ENCODE measurements at places on chromosomes 4 and X.

GRCh38 chr4:169765835-169766234, 8.1 kb upstream of the HPF1 start:
- no peak for DNase-seq

DNA sequence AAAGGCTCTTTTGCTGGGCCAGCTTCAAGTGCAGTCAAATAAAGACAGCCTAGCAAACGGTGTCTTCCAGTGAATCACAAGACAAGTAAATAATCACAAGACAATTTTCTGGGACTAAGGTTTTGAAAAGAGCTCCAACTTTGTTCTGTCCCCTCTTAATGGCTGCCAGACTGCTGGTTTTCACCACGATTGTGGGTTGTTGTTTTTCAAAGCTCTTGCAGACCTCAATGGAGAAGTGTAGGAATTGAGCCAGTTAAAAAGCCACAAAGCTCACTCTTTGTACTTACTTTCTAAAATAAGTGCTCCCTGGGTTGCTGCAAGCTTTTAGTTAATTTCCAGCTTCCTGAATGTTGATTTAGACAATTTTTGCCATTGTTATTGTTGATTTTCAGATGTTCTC, 405.8 kb upstream of the HTR2C start:
- no peak for DNase-seq

DNA sequence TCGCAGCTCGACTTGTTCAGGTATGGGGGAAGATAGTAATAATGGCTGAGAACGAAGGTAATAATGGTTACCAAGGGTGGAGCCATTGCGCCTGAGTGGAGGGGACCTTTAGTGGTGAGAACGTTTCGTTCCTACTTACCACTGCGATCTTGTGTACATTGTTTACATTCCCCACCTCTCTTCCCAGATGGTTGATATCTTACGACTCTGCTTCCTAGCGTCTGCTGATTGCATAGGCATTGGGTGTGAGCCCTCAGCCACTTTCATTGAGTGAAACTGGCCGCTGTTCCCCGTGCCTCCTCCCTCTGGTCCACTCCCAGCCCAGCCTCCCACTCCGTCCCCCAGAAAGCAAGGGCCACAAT, 850 bp downstream of the IGBP1 start:
- no peak for DNase-seq

DNA sequence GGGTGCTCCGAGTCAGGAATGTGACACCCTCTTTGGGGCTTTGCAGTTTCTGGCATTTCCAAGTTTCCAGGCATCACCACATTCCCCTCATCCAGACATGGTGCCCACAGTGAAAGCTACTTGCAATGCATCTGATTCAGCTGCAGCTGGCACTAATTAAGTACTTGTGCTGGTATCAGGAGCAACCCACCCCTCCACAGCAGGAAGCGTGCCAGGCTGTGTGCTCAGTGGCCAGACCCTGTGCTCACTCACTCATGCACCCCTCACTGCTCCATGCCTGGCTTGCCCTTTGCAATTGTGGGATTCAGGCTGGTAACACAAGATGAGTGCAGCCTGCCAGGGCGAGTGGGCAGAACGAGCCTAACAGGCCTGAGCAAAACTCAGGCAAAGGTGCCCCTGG, 271.2 kb downstream of the EPHA5 start:
- no peak for DNase-seq

GRCh38 chr4:17958181-17958580, 63.4 kb downstream of the LCORL start:
- no peak for DNase-seq

- no peak for DNase-seq
Measured at GRCh38 chrX:22629105-22629725, 356.5 kb downstream of the CBLL2 start.

GRCh38 chr4:140092094-140092851, 61.7 kb downstream of the MAML3 start:
- DNase-seq = no peak

GRCh38 chr4:187569871-187570270, 425.7 kb upstream of the ZFP42 start:
- DNase-seq = no peak
